CD8-positive, alpha-beta memory T cell (primary cell): ENCODE measurements at places on chromosomes 3 and 15.

- no peaks in the 10 kb centered on the region for H3K36me3 ChIP-seq
- DNase-seq: no peak
- no peak overlapping the region for H3K4me3 ChIP-seq
- H3K27me3 ChIP-seq: no peaks in the 10 kb centered on the region
Observed at GRCh38 chr3:1943395-1944118, 155.1 kb upstream of the CNTN4 start.

DNA sequence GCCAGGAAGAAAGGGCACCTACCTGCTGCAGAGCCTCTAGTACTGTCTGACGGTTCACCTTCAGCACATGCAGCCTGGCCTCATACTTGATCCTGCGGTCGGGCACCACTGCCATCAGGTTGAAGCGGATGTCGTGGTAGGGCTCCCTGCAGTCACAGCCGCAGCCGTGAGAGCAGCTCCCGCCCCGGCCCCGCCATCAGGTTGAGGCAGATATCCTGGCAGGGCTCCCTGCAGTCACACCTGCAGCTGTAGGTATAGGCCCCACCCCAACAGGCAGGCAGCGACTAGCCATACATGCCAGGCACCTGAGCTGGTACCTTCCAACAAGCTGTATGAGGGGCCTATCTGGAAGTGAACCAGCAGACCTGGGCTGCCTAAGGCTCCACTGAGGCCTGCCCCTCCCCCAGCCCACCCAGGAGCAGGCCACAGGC lies 38.7 kb downstream of the SEMA3G start:
- H3K36me3 ChIP-seq: peaks cover 67% of the 10 kb centered on the region
- H3K4me3 ChIP-seq: no peak overlapping the region
- no peak overlapping the region for H3K27ac ChIP-seq
- H3K27me3 ChIP-seq: no peaks in the 10 kb centered on the region
- DNase-seq: peak; percentile 11

GRCh38 chr3:155957412-155957880 lies 87.0 kb downstream of the GMPS start:
- no peak overlapping the region for H3K4me3 ChIP-seq
- DNase-seq: no peak
- no peak overlapping the region for H3K27ac ChIP-seq
- H3K27me3 ChIP-seq: no peaks in the 10 kb centered on the region
- H3K4me1 ChIP-seq: no peaks in the 10 kb centered on the region

DNA sequence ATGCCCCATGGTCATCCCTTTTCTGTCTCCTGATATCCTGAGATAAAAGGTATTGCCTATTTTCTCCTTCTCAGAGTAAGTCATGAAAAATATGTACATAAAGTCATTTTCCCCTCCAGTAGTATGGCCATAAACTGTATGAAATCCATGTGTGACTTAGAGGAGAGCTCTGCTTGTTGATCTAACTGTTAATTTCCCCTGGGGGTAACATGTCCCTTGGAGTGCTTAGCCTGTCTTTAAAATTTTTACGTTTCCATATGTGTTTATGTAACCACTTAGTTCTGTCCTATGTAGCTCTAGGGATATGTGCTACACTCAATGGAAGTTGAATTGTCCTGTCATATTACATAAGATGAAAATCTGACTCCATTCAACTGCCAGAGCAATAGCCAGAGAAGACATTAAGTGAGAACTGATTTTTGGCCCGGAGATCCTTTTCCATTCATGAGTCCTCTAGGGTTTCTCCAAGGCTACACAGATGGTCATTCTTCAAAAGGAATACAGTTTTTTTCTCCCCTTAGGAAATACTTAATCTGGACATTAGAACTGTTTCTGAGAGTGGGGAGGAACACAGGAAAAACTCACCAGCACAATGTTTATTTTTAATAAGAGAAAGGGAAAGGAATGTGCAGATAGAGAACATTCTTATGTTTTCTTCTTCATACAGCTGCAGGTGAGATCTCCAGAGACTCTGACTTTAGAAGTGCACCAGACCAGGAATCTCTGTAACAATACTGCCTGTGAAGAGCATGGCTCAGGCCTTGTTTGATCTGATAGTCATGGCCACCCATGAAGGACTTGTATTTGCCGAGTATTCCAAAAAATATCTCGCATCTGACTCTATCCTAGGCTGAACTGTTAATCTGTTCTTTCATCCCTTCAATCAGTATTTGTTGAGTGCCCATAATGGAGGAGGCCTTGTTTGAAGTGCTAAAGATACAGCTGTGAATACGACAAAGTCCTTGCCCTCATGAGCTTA lies 29.8 kb upstream of the CLRN1 start:
- DNase-seq: no peak
- H3K4me3 ChIP-seq: no peak overlapping the region
- no peaks in the 10 kb centered on the region for H3K4me1 ChIP-seq
- H3K27ac ChIP-seq: no peak overlapping the region
- no peaks in the 10 kb centered on the region for H3K27me3 ChIP-seq

- H3K4me3 ChIP-seq: peak overlapping the region; percentile 97
- no peaks in the 10 kb centered on the region for H3K36me3 ChIP-seq
- H3K27ac ChIP-seq: peak overlapping the region; percentile 83
- DNase-seq: no peak
Observed at GRCh38 chr3:51974277-51974962, 444 bp upstream of the ABHD14A start.

DNA sequence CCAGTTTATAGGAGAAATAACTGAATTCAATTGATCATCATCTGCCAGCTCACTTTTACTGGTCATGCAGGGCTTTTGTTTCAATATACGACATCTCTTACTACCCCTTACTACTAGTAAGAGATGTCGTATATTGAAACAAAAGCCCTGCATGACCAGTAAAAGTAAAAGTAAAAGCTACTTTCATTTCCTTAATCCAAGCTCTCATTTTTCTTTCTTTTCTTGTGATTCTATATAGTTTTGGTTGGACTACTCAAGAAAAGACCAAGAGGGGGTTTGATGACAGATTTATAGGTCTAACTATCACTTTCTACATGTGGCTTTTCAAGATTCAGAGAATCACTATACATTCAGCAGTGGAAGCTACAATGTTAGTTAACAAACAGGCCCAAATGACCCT lies 1237.3 kb downstream of the ROBO2 start:
- H3K27me3 ChIP-seq: no peaks in the 10 kb centered on the region
- no peaks in the 10 kb centered on the region for H3K36me3 ChIP-seq
- H3K4me1 ChIP-seq: no peaks in the 10 kb centered on the region
- DNase-seq: no peak
- H3K4me3 ChIP-seq: no peak overlapping the region
- no peak overlapping the region for H3K27ac ChIP-seq

DNA sequence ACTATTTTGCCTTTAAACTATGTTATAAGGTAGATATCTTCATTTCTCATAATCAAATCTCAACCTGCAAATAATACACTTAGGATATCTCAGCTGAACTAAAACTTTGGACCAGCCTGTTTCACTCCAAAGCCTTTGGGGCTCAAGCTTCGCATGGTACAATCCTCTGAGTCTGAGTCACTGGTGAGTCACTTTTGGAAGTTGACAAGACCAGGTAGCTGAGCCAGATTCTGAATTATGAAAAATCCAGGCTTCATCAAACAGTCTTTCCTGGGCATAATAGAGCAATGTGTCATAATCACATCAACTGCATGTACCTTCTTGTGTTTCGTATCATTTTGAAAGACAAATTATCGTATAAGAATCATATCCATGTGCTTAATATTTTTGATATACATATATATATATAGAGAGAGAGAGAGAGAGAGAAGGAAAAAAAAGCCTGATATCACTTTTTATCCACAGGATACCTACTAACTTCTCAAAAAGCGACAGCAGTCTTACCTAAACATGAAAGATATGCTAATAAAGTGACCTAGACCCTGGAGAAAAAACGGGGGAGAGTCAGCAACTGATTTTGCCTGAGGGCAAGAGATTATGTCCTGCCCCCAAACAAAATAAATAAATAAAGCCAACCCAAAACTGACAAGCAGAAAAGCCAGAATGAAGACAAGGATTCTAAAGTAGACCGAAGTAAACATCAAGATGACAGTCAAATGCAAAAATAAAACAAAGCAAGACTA lies 263.9 kb upstream of the TGFBR2 start:
- no peaks in the 10 kb centered on the region for H3K36me3 ChIP-seq
- H3K27me3 ChIP-seq: no peaks in the 10 kb centered on the region
- H3K4me1 ChIP-seq: peaks cover 5% of the 10 kb centered on the region
- H3K4me3 ChIP-seq: no peak overlapping the region
- H3K27ac ChIP-seq: no peak overlapping the region

DNA sequence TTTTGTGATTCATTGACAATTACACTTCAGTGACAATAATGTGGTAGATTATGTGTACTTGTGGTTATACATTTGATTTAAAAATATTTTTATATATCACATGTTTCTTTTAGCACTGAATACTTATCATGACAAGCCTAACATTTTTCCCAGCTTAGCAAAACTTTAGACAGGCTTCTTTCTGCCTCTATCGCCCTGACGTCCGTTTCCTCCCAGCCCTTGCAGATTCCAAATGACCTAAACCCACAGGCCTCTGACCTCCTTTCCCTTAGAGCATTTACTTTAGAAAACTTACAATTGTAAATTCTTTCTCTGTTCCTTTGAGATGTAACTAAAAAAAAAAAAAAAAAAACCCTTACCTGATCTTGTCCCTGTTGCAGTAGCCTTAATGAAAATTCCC lies 326.1 kb downstream of the UNC13C start:
- H3K27me3 ChIP-seq: no peaks in the 10 kb centered on the region
- H3K4me3 ChIP-seq: no peak overlapping the region
- H3K27ac ChIP-seq: no peak overlapping the region
- H3K4me1 ChIP-seq: no peaks in the 10 kb centered on the region

DNA sequence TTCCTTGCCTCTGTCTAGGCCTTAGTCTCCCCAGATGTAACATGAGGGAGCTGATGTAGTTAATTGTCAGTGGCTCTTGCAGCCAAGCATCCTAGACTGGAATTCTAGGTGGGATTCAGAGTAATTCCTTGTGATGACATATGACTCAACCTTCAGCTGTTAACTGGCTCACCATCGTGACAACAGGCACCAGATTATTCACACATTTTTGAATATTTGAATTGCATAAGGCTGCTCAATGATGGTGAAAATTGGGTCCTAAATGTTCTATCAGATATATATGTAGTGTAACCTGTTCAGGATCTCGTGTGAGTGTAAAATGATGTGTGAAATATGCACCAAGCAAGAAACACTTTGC lies 405.1 kb downstream of the LPP start:
- H3K4me1 ChIP-seq: peaks cover 15% of the 10 kb centered on the region
- no peak overlapping the region for H3K4me3 ChIP-seq
- no peaks in the 10 kb centered on the region for H3K27me3 ChIP-seq

- no peaks in the 10 kb centered on the region for H3K36me3 ChIP-seq
- H3K27me3 ChIP-seq: no peaks in the 10 kb centered on the region
- H3K4me3 ChIP-seq: no peak overlapping the region
- no peak overlapping the region for H3K27ac ChIP-seq
Observed at GRCh38 chr3:120013481-120013880, 80.8 kb downstream of the GSK3B start.

DNA sequence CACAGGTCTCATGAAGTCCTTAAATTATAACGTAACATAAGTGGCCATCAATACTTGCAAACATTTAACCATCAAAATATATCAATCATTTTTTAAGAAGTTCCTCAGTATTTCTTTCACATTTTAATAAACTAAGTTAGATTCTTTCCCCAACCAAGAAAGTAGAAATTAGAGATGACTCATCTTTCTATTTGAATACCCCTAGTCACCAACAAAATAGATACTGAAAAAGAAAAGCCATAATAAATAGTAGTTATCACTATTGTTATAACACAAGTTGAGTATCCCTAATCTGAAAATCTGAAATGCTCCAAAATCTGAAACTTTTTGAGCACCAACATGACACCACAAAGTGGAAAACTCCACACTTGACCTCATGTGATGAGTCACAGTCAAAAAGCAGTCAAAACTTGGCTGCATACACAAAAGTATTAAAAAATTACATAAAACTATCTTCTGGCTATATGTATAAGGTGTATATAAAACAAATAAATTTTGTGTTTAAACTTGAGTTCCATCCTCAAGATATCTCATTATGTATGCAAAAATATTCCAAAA lies 3.7 kb downstream of the SHQ1 start:
- no peaks in the 10 kb centered on the region for H3K27me3 ChIP-seq
- no peak for DNase-seq
- H3K4me3 ChIP-seq: no peak overlapping the region
- no peak overlapping the region for H3K27ac ChIP-seq
- peaks cover 18% of the 10 kb centered on the region for H3K4me1 ChIP-seq
- H3K36me3 ChIP-seq: peaks cover 20% of the 10 kb centered on the region

- DNase-seq: no peak
- no peak overlapping the region for H3K27ac ChIP-seq
- no peak overlapping the region for H3K4me3 ChIP-seq
- H3K27me3 ChIP-seq: no peaks in the 10 kb centered on the region
Observed at GRCh38 chr15:41869770-41870688, 23.8 kb downstream of the SPTBN5 start.

- no peak overlapping the region for H3K4me3 ChIP-seq
- H3K4me1 ChIP-seq: no peaks in the 10 kb centered on the region
- H3K36me3 ChIP-seq: no peaks in the 10 kb centered on the region
- DNase-seq: no peak
Observed at GRCh38 chr15:42800731-42801474, 64.0 kb upstream of the CDAN1 start.

- H3K4me1 ChIP-seq: no peaks in the 10 kb centered on the region
- no peaks in the 10 kb centered on the region for H3K27me3 ChIP-seq
- no peaks in the 10 kb centered on the region for H3K36me3 ChIP-seq
- no peak for DNase-seq
Observed at GRCh38 chr3:131353016-131353877, 28.3 kb upstream of the NUDT16 start.

DNA sequence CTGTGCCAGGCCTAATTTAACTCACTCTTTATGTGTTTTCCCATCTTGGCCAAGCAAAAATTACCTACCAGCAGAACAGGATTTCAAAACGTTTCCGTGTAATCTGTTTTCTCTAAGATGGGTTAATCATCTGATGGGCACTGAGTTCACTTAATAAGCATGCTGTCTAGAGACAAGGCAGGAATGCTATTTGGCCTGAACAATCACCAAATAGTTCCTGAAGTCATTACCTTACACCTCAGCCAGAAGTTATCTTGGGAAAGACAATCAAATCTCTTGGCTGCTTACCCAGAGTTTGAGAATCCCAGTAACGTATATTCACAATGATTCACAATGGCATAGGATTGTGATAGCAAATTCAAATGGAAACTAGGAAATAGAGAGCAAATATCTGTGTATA lies 779.1 kb downstream of the CADM2 start:
- DNase-seq: no peak
- no peaks in the 10 kb centered on the region for H3K27me3 ChIP-seq
- no peaks in the 10 kb centered on the region for H3K4me1 ChIP-seq
- no peak overlapping the region for H3K4me3 ChIP-seq

GRCh38 chr3:22565393-22565792 lies 637.7 kb upstream of the UBE2E2 start:
- H3K36me3 ChIP-seq: no peaks in the 10 kb centered on the region
- no peak for DNase-seq
- no peak overlapping the region for H3K4me3 ChIP-seq
- no peaks in the 10 kb centered on the region for H3K27me3 ChIP-seq

GRCh38 chr3:163773136-163773535 lies 1305.2 kb downstream of the SI start:
- H3K27me3 ChIP-seq: no peaks in the 10 kb centered on the region
- H3K4me3 ChIP-seq: no peak overlapping the region
- H3K36me3 ChIP-seq: no peaks in the 10 kb centered on the region
- no peaks in the 10 kb centered on the region for H3K4me1 ChIP-seq
- no peak for DNase-seq

GRCh38 chr15:67820992-67821783 lies 4.1 kb upstream of the SKOR1 start:
- DNase-seq: no peak
- H3K4me1 ChIP-seq: peaks cover 15% of the 10 kb centered on the region
- H3K4me3 ChIP-seq: no peak overlapping the region
- no peaks in the 10 kb centered on the region for H3K36me3 ChIP-seq
